ENCODE measurements at places on chromosomes 4 and X.

GRCh38 chr4:39051492-39051891, 10.5 kb upstream of the KLHL5 start:
- DNase-seq, result no peak

- DNase-seq, result peak; percentile 25
These were observed 209.3 kb downstream of the GPC3 start for GRCh38 chrX:133776072-133776471.

DNA sequence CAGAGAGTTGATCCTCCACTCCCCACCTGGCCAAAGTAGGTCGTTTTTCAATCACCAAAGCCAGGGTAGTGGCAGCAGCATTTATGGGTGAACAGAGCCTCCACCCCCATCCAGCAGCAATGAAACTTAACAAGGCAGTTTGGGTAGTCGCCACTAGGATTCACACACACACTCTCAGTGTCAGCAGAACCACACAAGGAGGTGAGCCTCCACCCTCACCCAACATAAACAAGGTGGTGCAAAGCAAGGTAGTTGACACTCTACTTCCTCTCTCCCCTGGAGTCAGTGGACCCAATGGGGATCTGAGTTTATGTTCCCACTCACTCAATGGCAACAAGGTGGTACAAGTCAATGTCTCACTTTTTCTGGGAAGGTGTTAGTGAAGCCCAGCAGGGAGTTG, 50.4 kb upstream of the CCDC149 start:
- no peak for DNase-seq

- DNase-seq, result peak; percentile 10
These were observed 460.7 kb upstream of the SMIM31 start for GRCh38 chr4:164293203-164293602.

GRCh38 chrX:154309041-154309775, 13.6 kb downstream of the TKTL1 start:
- no peak for DNase-seq

DNA sequence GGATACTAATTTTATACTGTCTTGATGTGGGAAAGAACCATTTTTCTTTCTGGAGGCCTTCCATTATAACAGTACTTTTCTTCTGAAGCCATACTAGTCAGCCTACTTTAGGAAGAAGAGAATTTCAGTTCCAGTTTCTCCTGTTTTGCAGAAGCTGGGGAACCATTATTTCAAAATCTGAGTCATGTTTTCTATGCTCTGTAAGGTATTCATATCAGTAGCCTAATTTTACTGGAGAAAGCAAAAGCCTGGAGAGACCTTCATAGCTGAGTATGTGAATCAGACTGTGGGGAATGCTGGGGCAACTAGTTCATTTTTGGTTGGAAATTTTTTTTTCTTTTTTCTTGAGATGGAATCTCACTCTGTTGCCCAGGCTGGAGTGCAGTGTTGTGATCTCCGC, 22.4 kb downstream of the AFF1 start:
- no peak for DNase-seq

DNA sequence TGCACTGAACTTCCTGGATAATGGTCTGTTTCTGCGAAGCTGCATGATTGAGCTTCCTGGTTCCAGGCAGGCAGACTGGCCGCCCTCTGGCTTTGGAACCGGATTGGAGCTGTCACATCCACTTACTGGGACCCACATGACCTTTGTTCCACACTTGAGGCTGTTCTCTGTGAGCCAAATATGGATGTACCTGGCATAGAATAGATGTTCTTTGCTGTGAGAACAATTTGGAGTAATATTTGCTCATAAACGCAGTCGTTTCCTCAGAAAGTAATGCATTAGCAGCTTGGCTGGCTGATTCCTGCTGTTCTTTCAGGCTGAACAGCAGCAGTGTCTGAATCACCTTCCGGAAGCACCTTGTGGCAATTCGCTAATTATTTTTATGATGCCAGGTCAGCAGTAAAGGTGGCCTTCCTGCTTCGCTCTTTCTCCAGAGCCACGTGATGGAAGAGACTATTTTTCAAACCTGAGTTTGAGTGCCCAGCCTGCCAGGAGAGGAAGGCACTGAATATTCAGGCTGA, 78.1 kb upstream of the BOD1L1 start:
- no peak for DNase-seq

- DNase-seq, result no peak
These were observed 48.6 kb downstream of the DCLK2 start for GRCh38 chr4:150126864-150127203.

DNA sequence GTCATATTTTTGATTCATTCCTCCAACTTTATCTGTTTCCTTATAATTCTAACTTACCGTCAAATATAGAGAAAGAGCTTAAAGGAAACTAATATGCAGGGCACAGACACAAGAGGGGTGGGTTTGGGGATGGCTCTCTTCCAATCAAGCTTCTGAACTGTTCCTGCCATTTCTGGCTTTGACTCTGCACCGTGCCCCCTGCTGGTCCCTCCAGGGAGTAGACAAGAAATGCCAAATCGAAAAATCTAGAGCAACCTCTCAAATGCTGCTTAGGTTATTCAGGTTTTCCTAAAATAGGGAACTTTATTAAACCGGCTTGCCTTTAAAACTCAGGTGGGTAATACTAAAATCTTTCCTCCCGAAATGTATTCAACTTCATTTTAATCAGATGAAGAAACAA, 39.8 kb upstream of the VCX3A start:
- peak; percentile 0 for DNase-seq

DNA sequence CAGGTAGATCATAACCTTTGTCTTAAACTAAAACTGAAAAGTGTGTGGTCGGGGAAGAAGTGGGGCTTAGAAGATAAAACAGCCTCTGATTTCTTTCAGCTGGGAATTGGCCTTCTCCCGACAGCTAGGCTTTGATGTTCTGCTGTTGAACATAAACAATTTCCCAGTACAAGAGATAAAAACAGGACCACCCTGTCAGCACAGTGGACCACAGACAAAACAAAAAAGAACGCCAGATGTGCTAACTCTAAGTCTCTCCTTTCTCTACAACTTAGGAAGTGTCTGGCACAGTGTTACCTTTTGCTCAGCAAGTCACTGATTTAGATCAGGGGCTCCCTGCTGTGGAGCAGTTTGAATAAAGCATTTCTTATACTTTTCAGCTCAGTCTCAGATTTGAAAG, 87.5 kb upstream of the UXT start:
- DNase-seq, result no peak

DNA sequence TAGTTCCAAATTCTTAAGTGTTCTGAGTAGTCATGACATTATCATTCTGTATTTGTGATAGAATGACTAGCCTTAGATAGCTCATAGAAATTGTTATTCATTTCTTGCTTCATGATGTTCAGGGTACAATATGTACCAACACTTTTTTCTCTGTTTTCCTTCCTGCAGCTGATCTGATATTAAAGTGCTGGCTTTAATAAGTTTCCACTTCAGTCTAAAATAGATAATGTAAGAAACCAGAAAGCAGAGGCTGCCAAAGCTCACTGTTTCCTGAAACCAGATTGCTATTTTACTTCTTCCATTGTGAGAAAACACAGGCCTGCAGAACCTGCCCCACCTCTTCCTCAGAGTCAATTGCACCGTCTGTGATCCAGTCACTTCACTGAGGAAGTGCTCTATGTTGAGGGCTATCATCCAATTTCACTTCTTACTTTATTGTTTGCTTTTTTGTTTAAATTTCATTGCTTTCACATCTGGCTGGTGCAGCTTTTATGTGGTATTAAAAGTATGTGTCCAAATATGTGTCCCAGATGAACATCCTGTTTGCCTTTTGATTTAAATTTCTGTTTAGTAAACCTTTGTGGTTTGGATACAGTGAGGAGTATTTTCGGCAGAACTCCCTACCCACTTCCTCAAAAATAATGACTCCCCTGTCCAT, 652.1 kb downstream of the ANKRD50 start:
- peak; percentile 1 for DNase-seq

DNA sequence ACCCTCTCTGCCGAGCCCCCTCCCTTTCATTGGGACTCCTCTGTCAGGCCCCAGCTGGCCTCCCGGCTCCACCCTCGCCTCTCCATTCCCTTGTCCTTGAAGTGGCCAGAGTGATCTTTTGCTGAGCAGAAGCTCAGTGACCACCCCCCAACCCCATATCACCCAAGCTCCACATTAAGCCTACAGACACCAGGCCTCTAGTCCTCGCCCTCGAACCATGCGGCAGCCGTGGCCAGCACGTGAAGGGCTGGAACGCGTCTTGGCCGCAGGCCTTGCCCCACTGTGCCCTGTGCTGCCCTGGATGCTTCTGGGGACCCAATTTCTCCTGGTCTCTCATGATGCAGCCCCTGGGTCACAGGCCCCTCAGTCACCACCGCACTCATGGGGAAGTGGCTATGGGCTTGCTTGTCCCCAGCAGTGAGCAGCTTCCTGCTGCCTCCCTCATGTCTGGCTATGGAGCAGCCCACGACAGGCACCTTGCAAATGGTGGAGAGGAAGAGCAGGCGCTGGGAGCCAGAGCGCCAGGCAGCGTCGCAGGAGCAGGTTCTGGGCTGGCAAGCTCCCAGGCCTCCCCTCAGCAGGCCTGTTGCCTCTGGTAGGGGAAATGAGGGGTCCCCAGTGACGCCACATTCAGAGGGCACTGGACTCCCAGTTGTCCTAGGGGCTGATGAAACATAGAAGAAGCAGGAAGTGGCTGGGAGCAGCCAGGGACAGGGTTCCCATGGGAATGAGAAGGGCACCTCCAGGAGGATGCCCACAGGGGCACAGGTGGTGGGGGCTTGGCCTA, 757 bp upstream of the SRPK3 start:
- DNase-seq, result no peak

GRCh38 chr4:97074531-97074930, 1068.7 kb downstream of the STPG2 start:
- DNase-seq, result no peak

DNA sequence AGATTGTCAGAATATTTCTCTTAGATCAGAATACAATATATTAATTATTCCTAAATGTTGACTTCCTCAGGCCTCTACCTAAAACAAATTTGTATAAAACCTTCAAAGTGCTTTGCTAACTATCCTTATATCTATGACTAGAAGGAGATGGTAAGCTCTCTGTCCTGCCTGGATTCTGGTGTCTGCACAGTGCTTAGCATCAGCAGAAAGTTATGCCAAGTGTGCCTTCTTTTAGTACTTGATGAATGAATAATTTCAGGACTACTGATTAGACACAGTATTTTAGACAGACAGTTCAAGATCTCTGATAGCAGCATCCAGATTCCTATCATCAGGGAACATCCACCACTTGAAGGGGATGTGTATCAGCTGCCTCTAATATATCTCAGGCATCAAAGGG, 242.4 kb upstream of the TLL1 start:
- DNase-seq, result no peak

- no peak for DNase-seq
These were observed 573.9 kb upstream of the GRID2 start for GRCh38 chr4:91729851-91730250.

GRCh38 chr4:15776871-15777648, 1.1 kb upstream of the CD38 start:
- DNase-seq, result no peak

- no peak for DNase-seq
These were observed 117.0 kb downstream of the ENOX2 start for GRCh38 chrX:130786030-130786429.

- no peak for DNase-seq
These were observed 202.8 kb downstream of the SHROOM3 start for GRCh38 chr4:76637712-76638361.

GRCh38 chrX:109714340-109714958, 18.6 kb downstream of the ACSL4 start:
- DNase-seq, result no peak

DNA sequence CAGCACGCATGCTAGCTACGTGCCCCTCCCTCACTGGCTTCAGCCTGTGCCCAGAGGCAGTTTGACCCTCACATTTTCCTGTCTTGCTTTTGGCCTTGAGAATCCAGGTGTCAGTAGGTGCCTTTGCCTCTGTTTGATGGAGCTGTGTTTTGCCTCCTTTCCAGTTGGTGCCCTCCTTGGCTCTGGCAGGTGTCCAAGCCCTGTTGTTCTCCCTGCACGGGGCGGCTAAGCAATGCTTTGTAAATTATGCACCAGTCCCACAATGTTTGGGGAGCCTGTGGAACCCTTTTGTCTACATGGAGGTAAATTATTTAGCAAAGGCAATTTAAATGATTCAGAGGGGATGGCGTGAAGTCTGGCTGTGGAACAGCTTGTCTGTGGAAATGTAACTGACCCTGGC, 202.9 kb upstream of the BOD1L1 start:
- DNase-seq, result no peak

GRCh38 chr4:103099691-103100392, at the start of gene BDH2:
TSS of gene BDH2 (minus strand) at chr4:103099834. CDS start at chr4:103096254, 3,580 bp downstream.
- peak; percentile 91 for DNase-seq
